Forelimb muscle (tissue), 1 donor: ENCODE measurements at places on chromosomes 13 and 19. TPM values are rescaled to one million over a fixed set of nuclear protein-coding genes. Genes with fewer than 3 reads are reported as not detected.

ZNF563 gene
- polyA plus RNA-seq = 1.8 TPM

FPR1 gene
- polyA plus RNA-seq = 1.1 TPM

DNA sequence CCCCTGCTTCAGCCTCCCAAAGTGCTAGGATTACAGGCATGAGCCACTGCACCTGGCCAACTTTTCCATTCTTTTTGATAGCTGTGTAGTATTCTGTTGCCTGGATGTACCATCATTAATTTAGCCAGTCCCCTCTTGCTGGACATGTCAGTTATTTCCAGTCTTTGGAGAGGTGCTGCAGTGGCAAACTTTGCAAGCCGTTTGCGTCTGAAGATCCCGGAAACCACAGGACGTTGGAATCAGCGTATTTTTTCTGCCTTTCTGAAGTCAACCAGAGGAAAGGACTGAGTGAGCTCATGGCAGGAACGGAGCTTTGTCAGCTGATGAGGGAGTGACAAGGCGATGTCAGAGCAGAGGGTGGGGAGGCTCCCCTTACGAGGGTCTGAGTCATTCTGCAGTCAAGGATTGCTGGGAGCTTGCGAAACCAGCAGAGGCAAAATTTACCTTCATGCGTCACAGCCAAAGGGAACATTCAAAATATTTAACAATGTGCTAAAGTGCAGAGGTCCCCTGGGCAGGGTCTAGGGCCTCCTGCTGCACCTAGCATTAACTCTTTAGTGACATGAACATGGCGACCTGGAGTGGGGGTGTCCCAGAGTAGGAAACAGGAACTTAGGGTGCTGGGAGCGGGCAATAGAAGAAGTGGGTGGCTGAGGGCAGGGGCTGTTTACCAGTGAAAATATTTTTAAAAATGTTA, 5.6 kb downstream of the C5AR1 start:
- peak; percentile 26 for DNase-seq

GRCh38 chr13:44768775-44769581, 192.8 kb upstream of the TSC22D1 start:
- DNase-seq = no peak

GRCh38 chr13:113065406-113066141, 40.0 kb upstream of the F7 start:
- no peak for DNase-seq

GRCh38 chr19:5103812-5104410, 135.0 kb downstream of the KDM4B start:
- DNase-seq = no peak

GRCh38 chr19:40592170-40592569, 9.0 kb upstream of the LTBP4 start:
- no peak for DNase-seq
